Esophagus mucosa (tissue), 1 donor: ENCODE measurements at places on chromosomes 3 and 15.

DNA sequence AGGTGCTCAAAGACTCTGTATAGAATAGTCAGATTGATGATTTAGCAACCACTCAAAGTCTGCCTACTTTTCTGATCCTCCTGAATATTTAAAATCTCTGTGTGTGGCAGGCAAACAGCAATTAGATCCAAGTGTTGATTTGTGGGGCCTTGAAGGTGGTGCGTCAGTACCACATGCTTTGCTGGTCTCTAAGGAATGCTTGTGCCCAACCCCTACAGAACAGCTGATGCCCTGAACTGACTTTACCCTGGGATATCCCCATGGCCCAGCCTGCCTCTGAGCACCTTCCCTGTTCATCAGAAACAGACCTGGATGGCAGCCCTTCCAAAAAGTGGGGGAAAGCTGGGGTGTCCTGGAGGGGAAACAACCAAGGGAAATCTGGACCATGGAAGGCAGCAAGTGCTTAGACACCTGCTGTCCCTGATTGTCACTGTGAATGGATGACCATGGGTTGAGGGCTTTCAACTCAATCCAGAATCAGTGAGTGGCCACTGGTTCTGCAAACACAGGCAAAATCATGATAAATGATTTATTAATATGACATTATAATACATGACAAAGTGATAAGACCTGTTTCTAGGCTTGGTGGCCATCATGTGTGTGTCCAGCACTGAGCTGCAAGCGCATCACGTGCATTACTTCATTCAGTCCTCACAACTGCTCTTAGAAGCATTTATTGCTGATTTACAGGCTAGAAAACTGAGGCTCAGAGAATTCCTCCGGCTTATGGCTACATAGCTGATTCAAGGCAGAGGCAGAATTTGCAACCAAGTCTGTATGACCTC is 76.1 kb upstream of the TPM1 start:
- ATAC-seq = no peak

GRCh38 chr3:130759692-130760338 is 13.2 kb upstream of the PIK3R4 start:
- peak; percentile 59 for ATAC-seq

- ATAC-seq = no peak
These were observed 21.6 kb downstream of the ATP13A3 start for GRCh38 chr3:194465246-194465645.

DNA sequence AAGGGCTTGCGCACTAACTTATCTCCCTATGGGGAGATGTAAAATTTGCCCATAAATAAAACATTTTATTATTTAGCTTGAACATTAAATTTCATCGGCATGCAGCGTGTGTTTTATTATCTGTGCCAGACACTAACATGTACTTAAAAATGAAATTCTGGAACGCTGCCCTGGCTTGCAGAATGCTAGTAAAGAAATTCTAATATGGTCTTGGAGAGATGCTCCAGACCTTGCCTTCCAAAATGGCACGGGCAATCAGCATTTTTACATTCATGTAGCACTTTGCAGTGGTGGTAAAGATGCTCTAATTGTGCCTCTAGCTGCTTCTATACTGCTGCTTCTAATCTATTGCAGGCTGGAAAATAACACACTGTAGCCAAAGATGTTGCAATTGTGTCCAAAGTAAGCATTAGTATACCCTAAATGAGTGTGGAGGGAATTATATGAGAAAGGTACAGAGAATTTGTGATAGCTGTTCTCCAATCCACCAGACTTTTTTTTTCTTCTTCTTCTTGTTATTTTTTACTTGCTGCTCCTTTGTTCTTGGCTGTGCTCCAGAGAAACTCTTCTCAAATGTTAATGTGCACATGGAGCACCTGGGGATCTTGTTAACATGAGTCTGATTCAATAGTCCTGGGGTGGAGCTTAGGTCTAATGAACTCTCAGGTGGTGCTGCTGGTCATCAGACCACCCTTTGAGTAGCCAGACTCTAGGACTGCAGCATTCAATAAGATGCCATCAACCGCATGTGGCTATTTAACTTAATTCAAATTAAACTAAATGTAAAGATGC is 47.3 kb downstream of the CRABP1 start:
- no peak for ATAC-seq

DNA sequence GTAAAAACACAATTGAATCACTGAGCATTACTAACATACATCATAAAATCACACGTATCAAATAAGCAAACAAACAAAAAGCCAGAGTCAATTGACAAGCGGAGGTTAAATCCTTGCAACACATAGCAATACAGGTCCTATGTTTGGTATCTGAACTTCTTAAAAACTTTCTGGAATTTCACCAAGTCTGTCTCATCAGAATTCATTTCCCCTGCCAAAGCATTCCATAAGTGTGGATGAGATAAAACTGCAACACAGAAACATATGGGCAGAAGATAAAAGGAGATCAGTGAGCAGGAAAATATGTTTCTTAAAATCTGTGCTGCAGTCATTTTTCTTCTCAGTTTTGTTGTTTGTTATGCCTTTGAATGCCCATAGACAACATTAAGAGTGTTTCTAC is 1155.5 kb downstream of the TBL1XR1 start:
- no peak for ATAC-seq

GRCh38 chr3:180117381-180118163 is 80.8 kb upstream of the PEX5L start:
- ATAC-seq = no peak

GRCh38 chr3:9168241-9168741 is 81.2 kb downstream of the SRGAP3 start:
- peak; percentile 47 for ATAC-seq

- no peak for ATAC-seq
These were observed 3.7 kb downstream of the WNT5A start for GRCh38 chr3:55483196-55484095.

- no peak for ATAC-seq
These were observed 9.9 kb upstream of the COMMD4 start for GRCh38 chr15:75325922-75326321.

GRCh38 chr3:146159037-146159436 is 1.9 kb downstream of the PLOD2 start:
- no peak for ATAC-seq

DNA sequence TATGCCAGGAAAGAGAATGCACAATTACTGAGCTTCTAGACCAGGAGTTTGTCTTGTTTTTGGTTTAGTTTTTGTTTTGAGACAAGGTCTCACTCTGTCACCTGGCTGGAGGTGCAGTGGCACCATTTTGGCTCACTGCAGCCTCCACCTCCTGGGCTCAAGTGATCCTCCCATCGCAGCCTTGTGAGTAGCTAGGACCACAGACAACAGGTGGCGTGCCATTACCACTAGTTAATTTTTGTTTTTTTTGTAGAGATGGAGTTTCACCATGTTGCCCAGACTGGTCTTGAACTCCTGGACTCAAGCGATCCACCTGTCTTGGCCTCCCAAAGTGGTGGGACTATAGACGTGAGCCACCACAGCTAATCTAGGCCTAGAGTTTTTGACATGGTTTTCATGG is 104.4 kb upstream of the CCDC54 start:
- no peak for ATAC-seq

DNA sequence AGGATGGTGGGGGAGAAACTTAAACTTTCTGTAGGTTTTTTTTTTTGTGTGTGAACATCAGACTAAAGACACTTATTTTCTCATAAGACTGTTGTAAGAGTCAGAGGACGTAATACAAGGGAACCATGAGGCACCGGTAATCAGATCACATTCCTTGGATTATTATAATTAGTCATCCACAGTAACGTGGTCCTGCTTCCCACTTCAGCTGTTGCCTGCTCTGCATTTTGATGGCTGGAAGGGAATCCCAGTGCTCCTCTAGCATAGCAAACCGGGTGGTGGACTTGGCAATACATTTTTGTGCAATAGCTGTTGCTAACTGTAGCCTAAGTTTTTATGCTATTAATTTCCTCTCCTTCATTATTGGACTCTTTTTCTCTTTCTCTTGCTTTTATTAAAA is 294.8 kb downstream of the NR2F2 start:
- ATAC-seq = no peak

GRCh38 chr15:67100801-67101581 is 35.6 kb downstream of the SMAD3 start:
- no peak for ATAC-seq

- ATAC-seq = no peak
These were observed 340.2 kb downstream of the LRRC3B start for GRCh38 chr3:26962492-26963360.

DNA sequence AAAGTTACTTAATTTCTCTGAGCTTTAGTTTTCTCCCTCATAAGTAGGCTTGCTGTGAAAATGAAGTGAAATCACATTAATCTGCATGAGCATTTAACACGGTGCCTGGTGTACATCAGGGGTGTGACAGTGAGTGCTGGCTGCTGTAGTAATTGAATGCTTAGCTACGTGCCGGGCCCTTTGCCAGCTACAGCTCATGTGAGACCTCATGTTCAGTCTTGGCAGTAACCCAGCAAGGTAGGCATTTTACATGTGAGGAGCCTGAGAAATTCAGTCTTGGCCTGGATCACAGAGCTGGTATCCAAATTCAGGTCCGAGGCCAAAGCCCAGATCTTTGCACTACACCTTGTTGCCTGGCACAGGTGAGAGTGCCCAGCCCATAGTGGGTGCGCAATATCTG is 9.1 kb downstream of the GHRL start:
- ATAC-seq = peak; percentile 57

GRCh38 chr15:94286583-94286982 is 55.2 kb downstream of the MCTP2 start:
- ATAC-seq = no peak

DNA sequence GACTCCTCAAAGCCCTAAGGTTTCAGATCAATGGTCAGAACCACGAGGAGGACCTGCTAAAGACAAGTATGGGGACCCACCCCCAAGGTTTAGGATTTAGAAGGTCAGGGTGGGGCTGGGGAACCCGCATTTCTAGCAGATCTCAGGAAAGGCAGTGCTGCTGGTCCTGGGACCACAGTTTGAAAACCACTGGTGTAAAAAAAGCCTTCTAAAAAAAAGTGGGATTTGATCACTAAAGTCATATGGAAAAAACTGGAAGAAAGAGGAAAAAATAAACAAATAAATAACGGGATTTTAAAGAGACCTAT is 832 bp downstream of the SLC41A3 start:
- no peak for ATAC-seq

GRCh38 chr3:129371041-129371826 is 57.2 kb downstream of the EFCAB12 start:
- no peak for ATAC-seq

DNA sequence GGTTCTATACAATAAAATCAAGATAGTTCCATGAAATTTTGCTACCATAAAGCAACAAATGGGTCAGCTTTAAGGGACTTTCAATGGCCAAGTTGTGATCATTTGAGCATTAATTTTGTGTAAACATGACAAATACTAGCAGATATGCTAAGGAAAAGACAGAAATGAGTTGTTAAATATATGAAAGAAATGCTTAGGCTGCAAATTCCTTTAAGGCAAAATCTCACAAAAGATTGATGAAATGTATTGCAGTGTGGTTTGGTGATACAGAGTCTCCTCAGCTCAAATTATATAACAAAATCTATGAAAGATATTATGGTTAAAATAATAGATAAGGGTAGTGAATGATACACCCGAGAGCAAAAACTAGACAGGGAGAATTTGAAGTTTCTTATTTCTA is 377.2 kb downstream of the RAP2B start:
- no peak for ATAC-seq

DNA sequence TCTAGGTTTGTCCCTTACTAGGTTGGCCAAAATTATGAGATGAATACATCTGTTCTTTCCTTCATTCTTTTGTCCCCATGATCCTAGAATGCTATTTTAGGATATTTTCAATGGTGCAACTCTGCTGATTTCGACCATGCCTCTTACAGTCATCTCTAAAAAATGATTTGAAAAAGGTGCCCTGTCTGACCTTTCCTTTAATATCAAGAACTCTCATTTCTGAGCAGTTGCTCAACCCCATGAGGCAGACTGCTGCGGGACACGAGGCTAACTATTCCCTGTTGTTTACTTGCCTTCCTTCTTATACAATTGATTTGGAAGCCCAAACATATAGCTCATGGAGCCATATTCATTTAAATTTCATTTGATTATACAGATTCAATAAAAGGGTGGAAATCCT is 14.6 kb downstream of the PLSCR2 start:
- no peak for ATAC-seq

GRCh38 chr15:39538936-39539335 is 41.9 kb upstream of the THBS1 start:
- ATAC-seq = no peak
